ENCODE measurements at places on chromosomes 2 and 18.

DNA sequence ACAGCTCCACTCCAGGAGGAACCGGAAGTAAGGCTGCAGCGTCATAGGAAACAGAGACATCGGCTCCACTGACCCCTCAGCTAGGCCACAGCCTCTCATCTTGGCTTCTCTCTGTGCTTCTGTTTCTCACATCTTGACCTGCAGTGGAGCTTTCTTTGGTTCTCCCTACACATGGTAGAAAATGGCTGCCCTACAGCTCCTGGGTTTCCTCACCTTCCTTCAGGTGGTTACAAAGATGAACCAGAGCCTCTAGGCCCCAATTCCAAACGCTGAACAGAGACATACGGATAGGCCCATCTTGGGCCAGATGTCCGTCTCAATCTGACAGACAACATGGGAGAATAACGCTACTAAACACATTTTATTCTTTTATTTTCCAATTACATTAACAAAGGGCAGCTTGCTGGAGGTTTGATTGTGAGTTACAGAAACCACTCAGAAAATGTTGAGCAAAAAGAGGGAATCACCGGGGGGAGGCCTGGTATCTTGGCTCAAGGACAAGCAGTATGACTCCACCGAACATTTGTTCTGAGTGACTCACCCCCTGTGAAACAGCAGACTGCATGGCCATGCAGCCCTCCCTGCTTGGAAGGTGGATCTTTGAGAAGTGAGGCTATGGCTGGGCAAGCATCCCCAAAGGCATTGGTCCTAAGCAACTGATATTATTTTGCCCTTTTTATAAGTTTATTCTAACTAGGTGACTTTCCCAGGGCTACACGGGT, 303.5 kb downstream of the CDCA7 start:
- DNase-seq: no peak

GRCh38 chr2:164068063-164068462, 332.3 kb upstream of the FIGN start:
- DNase-seq: no peak

DNA sequence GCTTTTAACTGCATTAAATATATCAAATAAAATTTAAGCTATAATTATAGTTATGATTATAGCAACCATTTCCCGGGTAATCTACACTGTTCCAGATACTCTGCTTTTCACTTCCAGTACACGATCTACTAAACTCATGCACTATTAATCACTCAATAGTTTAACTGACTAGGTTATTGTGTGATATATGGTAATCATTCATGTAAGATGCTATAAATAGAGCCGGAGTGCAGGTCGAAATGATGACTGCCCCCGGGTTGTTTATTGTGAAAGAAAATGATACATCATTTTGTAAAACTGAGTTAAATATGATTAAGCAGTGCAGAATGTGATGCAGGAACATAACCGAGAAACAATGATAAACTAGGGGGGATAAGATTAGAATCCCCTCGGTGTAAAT, 434.6 kb upstream of the DSEL start:
- DNase-seq: no peak

DNA sequence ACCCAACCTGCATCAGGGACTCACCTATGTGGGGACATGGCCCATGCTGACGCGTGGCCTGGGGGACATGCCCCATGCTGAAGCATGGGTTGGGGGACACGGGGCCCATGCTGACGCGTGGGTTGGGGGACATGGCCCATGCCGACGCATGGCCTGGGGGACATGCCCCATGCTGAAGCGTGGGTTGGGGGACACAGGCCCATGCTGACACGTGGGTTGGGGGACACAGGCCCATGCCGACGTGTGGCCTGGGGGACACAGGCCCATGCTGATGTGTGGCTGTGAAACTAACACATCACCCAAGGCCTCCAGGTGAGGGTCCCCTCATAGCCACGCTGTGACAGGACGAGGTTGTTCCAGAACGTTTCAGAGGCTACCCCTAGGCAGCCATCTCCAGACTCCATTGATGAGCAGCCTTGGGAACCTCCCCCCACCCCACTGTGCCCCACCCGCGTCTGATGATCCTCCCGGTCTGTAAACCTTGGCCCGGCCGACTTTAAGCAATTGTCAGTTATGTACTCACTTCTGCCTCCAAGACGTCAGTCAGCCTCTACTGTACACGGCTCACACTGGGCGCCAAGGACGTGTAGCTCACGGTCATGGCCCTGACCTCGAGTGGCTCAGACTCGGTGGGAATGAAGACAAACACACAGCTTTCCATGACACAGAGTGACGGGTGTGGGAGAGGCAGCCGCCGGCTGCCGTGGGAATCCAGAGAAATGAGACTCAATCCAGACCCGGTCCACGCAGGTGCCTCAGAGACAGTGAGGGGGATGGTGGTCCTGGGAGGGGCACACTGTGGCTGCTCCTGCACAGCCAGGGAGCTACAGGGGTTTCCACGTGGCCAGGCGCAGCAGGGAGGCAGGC, 50.2 kb upstream of the SLC66A3 start:
- no peak for DNase-seq

DNA sequence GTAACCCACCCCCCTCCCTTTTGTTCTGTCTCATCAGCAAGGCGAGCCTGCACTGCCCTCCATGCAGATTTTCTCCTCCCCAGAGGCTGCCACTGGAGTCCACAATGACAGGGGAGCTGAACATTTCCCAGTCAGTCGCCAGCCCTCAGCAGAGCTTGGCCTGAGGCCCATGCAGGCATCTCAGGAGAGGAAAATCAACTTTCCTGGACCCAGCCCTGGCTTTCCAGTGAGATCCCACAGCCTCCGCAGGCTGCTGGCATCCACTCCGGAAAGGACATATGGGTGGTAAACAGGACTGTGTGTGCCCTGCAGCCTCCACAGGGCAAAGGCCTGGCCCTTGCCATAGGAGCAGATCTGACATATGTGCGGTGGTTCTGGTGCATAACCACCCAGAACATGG, 253.8 kb downstream of the TNS1 start:
- no peak for DNase-seq

- DNase-seq: no peak
Measured at GRCh38 chr2:209005371-209005770, 418.5 kb upstream of the MAP2 start.

DNA sequence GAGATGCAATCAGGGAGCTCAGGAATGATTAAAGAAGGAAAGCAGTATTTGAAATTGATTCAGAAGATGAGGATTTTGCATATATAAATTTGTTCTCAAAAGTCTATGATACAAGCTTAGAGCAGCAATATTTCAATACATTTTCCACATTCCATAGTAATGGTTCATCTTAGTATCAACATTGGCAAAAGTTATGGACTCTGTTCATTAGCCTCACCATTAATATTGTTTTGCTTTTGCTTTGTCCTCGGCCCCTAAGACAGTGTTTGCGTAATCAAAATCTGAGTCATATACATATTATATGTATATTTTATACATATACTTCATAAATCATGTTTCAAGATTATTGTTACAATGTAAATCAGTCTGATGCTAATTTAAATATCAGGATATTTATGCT, 176.6 kb downstream of the CNTNAP5 start:
- no peak for DNase-seq

DNA sequence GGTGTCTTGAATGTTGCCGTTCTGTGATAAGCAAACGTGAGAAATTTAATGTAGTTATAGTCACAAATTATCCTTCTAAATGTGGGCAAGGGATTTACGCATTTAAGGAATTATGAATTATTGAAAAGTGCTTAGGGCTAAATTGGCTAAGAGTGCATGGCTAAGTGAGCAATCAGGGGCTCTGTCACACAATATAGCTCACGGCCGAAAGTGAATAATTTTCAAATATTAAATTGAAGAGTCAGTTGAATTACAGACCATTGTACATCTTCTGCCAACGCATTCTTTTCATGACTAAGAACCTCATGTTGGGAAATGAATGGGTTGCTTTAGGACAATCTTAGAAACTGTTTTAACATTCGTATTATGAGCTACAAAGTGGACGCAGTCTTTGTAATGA, 1832.9 kb upstream of the LRRTM1 start:
- no peak for DNase-seq

DNA sequence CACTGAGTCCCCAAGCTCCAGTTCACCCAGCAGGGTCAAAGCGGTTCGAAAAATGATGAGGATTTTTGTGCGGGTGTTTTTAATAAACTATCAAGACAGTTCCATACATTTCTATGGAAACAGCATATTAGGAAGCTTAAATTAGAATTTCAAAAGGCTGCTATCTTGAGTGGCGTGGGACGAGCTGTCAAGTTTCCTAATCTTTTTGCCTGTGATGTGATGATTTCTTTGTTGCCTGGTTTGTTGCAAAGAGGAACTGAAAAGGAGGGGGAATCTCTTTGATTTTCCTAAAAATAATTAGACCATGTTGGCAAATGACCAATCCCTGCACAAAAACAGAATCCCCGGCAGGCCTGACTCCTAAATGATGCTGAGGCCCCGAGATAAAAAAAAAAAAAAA, 66.1 kb upstream of the ATG16L1 start:
- DNase-seq: peak; percentile 67

DNA sequence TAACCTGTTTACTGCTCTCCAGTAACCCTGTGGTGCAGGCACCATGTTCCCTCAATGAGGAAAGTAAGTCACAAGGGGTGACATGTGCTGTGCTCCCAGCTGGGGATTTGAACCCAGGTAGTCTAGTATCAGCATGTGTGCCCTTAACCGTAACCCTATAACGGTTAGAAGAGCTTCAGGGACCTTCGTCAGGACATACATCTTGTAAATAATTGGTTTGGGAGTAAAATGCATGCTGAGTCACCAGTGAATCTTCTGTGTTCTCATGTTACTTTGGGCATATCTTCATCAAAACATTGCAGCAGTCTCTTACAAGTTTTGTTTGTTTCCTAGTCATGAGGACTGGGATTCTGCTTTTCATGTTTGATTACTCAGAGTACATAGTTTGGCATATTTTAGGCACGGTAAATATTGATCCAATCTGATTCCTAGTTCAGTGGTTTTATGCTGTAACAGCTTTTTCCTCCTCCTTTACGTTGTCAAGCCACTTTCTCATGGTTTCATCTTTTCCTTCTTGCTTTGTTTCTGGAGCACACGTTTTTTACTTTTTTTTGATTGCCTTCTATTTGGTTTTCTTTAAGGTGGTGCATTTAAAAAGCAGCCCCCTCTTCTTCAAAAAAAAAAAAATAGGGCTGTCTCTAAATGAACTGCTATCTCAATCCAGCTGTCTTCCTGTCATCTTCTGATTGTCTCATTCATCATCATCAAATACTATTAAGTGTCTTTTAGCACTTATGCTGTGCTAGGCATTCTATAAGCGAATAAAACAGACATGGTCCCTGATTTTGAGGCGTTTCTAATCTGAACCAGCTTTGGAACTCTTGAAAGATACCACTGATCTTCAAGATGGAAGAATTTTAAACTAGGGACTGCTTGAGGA, 50.4 kb downstream of the CLIP4 start:
- DNase-seq: no peak

DNA sequence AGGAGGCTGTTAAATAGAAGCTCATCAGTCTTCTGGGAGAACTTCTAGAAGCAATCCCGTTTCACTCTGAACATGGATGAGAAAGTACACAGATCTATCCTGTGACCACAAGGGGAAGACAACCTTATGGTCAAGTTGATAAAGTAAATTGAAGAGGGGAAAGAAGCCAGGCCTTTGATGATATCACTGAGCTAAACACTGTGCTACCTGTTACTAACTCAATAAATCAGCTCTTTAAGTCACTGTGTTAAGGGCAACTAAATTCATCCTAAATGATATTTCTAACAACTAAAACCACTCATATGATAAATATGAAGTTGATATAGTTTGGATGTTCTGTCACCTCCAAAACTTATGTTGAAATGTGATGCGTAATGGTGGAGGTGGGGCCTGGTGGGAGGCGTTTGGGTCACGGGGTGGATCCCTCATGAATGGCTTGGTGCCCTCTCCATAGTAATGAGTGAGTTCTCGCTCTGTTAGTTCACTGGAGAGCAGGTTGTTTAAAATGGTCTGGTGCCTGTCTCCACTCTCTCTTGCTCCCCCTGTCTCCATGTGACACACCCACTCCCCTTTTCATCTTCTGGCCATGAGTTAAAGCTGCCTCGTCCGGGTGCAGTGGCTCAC, 23.6 kb downstream of the OLA1 start:
- no peak for DNase-seq

GRCh38 chr2:224556381-224556780, 28.8 kb downstream of the CUL3 start:
- no peak for DNase-seq

All from MV-4-11 (cell line).